ENCODE measurements at places on chromosomes 12 and 14.

GRCh38 chr12:81699551-81699950 is 59.6 kb downstream of the PPFIA2 start:
- no peak for DNase-seq

GRCh38 chr12:122878780-122879612 is 16.9 kb downstream of the VPS37B start:
- DNase-seq: no peak

DNA sequence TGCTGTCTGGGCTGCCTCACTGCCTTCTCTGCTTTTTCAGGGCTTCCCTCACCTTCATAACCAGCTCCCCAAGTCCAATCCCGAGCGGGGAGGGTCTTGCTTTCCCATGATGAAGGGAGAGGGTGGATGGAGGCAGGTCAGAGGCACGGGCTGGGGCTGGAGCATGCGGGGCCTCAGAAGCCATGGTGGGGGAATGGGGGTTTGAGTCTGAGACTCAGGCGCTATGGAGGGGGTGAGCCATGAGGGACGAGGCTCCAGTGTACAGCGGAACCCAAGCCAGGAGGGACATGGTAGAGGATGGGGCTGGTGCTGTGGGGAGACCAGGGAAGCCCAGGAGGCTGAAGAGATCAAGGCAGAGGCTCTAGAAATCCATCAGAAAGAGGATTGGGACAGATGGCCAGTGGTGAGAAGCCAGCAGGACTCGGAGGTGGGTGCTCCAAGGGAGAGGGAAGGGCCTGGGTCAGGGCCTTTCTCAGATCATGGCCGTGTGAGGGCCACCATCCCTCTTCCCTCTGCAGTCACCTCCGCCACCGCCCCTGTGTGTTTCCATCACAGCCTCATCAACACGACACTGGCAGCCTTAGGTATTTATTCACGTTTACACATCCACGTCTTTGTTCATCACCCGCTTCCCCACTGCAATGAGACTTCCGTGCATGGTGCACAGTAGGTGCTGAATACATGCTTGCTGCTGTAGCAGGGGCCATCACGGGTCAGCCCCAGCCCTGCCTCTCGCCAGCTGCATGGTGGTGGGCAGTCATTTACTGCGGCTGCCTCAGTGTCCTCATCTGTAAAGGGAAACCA is 144.7 kb downstream of the ADGRD1 start:
- no peak for DNase-seq

- DNase-seq: no peak
Measured at GRCh38 chr12:562634-563033, 100.6 kb downstream of the NINJ2 start.

DNA sequence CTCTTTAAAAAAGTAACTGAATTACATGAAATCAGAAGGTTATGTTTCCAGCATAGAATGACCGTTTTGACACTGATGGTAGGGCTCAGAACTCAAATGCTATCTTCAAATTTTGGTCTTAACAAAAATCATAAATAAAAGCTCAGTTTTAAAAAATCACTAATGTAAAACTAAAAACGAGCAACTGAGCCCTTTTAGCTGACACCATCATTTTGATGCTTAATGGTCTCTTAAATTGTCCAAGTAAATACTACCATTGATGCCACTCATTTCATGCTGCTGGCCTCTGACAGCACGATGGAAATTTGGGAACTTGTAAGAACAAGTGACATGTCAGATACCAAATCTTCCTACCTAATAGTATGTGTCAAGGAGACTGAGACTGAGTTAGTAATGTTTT is 205.0 kb downstream of the AKAP6 start:
- no peak for DNase-seq

GRCh38 chr14:35412272-35413056 is 7.9 kb upstream of the NFKBIA start:
- no peak for DNase-seq

- no peak for DNase-seq
Measured at GRCh38 chr14:85315733-85316290, 214.1 kb upstream of the FLRT2 start.

DNA sequence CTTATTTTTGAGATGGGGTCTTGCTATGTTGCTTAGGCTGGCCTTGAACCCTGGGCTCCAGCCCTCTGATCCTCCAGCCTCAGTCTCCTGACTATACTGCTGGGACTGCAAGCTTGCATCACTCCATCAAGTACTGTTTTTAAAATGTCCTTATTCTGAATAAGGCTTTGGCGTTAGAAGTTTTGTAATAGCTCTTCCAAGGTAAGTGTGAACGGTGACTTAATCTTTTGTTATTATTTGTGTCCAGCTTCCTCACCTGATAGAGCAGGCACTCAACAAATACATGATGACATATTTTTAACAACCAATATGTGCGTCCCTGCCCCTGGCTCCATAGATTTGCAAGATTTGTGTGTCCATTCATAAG is 1.4 kb downstream of the C1RL start:
- DNase-seq: no peak
